ENCODE measurements at places on chromosomes 5 and 9. TPM values are rescaled to one million over a fixed set of nuclear protein-coding genes. Genes with fewer than 3 reads are reported as not detected.

TRIM52 gene
- total RNA-seq: 7.4 TPM

ZNF618 gene
- 13.5 TPM for total RNA-seq

FGF10 gene
- not detected for total RNA-seq

PCDHGA8 gene
- total RNA-seq: 2.8 TPM

ARID3C gene
- not detected for total RNA-seq

FBP2 gene
- total RNA-seq: not detected

ANKRD34B gene
- total RNA-seq: not detected

PDE6A gene
- not detected for total RNA-seq

ARL14EPL gene
- not detected for total RNA-seq

PCDHGA4 gene
- total RNA-seq: 5.8 TPM

Measured in smooth muscle cell of the umbilical artery (primary cell).